ENCODE measurements at places on chromosomes 4 and X.

GRCh38 chr4:86908251-86908657 lies 16.0 kb upstream of the C4orf36 start:
- no peak for DNase-seq

- DNase-seq, result no peak
Measured at GRCh38 chrX:68694435-68695205, 47.2 kb downstream of the STARD8 start.

GRCh38 chr4:80101071-80101791 lies 28.2 kb upstream of the ANTXR2 start:
- no peak for DNase-seq

- no peak for DNase-seq
Measured at GRCh38 chr4:39559626-39560025, 32.4 kb upstream of the UGDH start.

DNA sequence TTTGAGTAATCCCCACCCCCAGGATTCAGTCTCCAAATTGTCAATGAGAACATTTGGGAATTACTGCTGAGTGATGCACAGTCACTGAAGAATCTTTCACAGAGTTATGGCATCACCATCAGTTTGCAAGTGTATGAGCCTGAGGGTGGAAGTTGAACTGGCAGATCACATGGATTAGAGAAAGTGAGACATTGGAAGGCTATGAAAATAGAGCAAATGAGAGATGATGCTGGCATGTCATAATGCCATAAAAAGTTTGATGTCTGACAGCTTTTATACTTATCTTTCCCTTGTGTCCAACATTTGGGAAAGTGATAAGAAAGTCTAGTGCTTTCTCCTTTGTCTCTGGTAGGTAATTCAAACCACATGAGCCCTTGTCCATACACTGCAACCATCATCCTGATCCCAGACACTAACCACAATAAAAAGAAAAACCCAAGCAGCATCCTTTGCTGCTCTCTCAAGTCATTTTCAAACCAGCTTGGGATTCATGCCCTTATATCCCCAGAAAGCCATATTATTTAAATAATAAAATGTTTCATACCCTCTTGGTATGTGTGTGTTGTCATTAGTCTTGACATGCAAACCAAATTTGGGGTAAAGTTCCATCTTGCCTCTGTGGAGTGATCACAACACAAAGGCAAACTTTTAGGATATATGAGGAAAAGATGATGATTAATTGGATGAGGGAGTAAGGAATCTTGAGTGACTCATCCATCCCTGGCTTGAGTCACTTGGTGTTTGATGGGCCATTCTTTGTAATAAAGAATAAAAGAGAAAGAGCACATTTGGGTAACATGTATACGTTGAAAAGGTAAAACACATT lies 438.9 kb downstream of the GRXCR1 start:
- no peak for DNase-seq

DNA sequence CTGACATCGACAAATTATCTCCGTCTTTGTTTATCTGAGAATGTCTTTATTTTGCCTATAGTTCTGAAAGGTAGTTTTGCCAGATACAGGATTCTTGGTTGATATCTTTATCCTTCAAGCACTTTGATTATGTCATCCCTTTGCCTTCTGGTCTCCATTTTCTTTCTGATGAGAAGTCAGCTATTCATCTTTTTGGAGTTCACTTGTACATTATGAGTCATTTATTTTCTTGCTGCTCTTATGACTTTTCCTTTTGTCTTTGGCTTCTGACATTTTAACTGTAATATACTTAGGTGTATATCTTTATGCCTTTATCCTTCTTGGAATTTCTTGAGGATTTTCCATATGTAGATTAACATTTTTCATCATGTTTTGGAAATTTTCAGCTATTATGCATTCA lies 51.4 kb downstream of the SHROOM4 start:
- DNase-seq, result no peak

- no peak for DNase-seq
Measured at GRCh38 chrX:97306771-97307470, 423.2 kb downstream of the RPA4 start.

GRCh38 chr4:3497523-3498389 lies 34.5 kb downstream of the LRPAP1 start:
- DNase-seq, result no peak

- DNase-seq, result no peak
Measured at GRCh38 chr4:53721263-53721662, 130.0 kb upstream of the LNX1 start.

GRCh38 chrX:66020631-66021334 lies 19.1 kb downstream of the VSIG4 start:
- DNase-seq, result no peak

GRCh38 chr4:4424499-4425115 lies 37.7 kb downstream of the NSG1 start:
- no peak for DNase-seq

- no peak for DNase-seq
Measured at GRCh38 chr4:6191448-6192130, 8.8 kb downstream of the JAKMIP1 start.

DNA sequence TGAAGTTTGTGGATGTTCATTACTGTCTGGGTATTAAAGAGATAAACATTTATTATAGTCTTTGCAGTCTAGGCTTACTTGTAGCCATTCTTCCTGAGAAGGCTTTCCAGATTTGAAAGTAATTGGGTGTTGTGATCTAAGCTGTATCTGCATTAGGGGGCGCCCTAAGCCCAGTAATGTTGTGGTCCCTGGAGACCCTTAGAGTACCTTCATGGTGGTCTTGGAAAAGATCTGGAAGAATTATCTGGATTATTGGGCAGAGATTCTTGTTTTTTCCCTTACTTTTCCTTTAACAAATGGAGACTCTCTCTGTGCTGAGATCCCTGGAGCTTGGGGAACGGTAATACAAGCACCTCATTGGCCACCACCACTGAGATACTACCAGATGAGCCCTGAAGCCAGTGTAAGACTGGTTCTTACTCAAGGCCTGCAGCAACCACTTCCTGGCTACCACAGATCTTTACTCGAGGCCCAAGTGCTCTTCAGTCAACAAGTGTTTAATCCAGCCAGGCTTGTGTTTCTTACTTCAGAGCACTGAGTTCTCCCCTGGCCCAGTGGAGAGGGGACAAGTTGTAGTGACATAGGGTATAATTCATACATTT lies 63.1 kb downstream of the RTL3 start:
- DNase-seq, result no peak

- no peak for DNase-seq
Measured at GRCh38 chrX:113959912-113960626, 623.8 kb upstream of the HTR2C start.

Measured in SHP77 treated with DMSO at 0.1 percent for 48 hours (cell line).